NCI-H2171 (cell line): ENCODE measurements at places on chromosomes 12 and 14.

- DNase-seq = no peak
Observed at GRCh38 chr14:22613106-22613695, 15.1 kb downstream of the ABHD4 start.

DNA sequence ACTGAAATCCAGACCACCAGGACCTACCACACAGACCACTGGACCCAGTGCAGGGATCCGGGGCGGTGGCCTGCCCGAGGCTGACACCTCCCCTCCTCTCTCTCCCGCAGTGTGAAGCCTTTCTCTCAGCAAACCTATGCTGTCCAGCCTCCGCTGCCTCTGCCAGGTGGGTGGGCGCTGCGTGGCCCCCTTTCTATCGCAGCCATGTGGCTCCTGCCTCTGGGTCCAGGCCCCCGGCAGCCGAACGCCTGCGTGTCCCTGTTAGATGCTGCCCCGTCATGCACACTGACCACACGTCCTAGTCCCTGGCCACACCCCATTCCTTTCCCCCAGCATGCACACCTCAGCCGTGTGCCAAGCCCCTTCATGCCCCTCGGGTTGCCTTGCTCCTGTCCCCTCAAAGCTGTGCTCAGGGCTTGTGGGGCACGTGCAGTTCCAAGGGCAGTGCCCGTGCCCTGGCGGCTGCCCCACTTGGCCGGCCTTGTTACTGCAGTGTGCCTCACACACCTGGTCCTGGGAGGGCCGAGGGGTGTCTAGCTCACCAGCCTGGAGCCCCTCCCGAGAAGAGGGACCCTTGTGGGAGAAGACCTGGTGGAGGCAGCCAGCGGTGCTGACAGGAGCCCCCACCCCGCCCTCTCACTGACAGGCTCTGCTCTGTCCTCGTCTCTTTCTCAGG, 58.0 kb upstream of the TSPAN9 start:
- no peak for DNase-seq

GRCh38 chr14:52446355-52446754, 106.0 kb downstream of the TXNDC16 start:
- no peak for DNase-seq

DNA sequence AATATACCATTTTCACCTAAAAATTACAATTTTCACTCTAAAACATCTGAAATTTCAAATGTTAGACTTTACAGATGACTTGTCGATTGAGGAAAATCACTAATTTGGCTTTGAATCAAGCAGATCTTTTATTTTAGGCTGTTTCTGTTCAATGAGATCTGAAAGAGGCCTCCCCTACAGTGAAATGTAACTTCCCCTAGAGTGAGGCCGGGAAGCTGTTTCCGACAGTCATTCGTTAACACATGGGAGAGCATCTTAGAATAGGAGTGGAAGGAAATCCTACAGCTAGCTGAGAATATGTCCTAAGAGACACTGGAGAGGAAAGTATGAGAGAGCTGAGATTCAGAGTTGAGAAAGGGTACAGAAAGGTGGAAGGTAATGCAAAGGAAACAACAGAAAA, 5.7 kb upstream of the C14orf93 start:
- DNase-seq = no peak

- DNase-seq = no peak
Observed at GRCh38 chr12:24833513-24833912, 115.4 kb downstream of the BCAT1 start.

- no peak for DNase-seq
Observed at GRCh38 chr14:99205086-99205688, 66.8 kb downstream of the BCL11B start.

- no peak for DNase-seq
Observed at GRCh38 chr12:88328090-88328489, 186.0 kb downstream of the TMTC3 start.

- DNase-seq = peak; percentile 99
Observed at GRCh38 chr14:61694830-61695694, at the start of gene HIF1A. Gene HIF1A, plus strand, starts transcription at chr14:61695513. Its CDS starts 292 bp downstream, at chr14:61695805.

DNA sequence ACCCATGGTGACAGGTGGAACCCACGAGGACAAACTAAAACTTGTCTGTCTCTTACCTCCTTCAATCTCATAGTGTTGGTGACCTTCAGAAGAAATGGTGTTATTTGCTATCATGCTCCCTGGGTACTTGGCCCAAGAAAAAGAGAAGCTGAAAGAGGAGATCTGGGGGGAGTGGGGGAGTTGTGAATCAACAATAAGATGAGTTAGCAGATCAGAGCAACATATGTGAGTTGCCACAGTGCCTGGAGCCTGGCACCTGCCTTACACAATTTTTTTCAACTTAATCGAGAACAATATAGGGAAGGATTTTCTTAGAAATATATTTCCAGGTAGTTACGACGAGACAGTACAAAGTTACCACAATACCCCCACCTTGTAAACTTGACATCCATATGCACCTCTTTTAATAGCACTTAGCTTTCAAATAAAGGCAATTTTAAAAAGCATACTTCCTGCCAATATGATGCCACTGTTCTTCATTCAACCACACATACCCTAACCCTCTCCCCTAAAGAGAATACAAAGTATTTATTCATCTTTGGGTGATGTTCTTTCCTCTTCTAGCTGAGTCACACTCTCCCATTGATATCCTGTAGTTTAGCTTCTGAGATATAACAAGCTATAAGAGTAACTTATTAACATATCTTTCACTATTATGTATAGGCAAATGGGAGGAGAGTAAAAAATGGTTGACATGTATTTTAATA, 424.1 kb upstream of the OR4E1 start:
- DNase-seq = no peak

- no peak for DNase-seq
Observed at GRCh38 chr14:86858591-86858990, 1134.4 kb downstream of the GALC start.

- DNase-seq = no peak
Observed at GRCh38 chr12:51845482-51845881, 3.0 kb downstream of the FIGNL2 start.

- DNase-seq = no peak
Observed at GRCh38 chr14:101788016-101788635, 26.6 kb downstream of the PPP2R5C start.

DNA sequence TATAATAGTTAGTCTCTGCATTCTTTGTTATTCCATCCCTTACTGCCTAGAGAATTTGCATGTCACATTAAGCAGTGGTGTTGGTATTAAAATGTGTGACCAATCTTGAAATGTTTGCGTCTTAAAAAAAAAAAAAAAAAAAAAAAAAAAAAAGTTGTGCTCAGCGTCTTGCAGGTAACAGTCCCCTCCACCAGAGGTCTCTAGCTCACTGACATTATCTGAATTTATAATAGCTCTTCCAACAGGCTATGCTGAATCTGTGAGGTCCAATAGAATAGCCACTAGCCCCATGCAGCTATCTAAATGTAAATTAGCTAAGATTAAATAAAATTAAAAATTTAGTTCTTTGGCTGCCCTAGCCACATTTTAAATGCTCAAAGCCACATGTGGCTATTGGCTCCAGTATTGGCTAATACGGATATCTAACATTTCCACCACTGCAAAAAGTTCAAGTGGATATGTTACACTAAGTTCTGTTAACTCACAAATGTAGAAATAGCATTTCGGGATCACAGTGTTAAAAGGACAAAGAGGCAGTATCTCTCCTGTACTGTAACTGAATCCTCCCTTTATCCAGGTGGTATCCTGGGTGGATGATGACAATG, 28.7 kb downstream of the NKX2-8 start:
- DNase-seq = peak; percentile 57

DNA sequence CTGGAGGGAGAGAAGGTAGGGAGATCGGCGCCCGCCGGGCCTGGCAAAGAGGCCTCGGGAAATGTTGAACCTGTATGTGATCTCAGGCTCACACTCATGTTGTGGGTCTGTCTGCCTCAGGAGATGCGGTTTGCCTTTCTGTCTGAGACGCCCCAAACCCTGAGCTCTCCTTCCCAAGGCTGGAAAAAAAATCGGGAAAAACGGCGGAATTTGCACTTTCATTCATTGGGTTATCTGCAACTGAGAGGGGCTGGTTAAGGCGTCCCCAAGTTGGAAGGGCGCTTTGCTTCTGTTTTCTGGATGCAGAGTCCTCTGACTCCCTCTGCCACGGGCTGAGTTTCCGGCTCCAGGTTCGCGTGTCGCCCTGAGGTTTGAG, 5.0 kb upstream of the HOXC9 start:
- DNase-seq = no peak

GRCh38 chr12:39116861-39117260, 211.5 kb upstream of the CPNE8 start:
- no peak for DNase-seq

- DNase-seq = no peak
Observed at GRCh38 chr14:59964251-59965007, 44.5 kb downstream of the LRRC9 start.

DNA sequence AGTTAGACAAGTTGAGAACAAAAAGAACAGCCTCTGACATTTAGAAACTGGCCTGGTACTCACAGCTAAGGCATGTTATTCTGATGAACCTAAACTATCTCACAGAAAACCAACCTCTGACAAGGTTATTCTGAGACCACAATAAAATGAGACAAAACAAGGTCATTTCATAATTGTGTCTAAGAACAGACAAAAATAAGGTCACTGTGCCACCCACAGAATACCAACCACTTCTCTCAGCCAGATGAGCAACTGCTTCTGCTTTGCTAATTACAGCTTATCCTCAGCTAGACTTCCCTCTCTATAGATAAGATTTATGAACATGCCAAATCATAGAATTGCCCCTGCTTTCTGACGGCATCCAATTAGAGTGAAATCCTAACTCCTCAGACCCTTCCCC, 52.2 kb upstream of the CRACR2A start:
- DNase-seq = no peak

DNA sequence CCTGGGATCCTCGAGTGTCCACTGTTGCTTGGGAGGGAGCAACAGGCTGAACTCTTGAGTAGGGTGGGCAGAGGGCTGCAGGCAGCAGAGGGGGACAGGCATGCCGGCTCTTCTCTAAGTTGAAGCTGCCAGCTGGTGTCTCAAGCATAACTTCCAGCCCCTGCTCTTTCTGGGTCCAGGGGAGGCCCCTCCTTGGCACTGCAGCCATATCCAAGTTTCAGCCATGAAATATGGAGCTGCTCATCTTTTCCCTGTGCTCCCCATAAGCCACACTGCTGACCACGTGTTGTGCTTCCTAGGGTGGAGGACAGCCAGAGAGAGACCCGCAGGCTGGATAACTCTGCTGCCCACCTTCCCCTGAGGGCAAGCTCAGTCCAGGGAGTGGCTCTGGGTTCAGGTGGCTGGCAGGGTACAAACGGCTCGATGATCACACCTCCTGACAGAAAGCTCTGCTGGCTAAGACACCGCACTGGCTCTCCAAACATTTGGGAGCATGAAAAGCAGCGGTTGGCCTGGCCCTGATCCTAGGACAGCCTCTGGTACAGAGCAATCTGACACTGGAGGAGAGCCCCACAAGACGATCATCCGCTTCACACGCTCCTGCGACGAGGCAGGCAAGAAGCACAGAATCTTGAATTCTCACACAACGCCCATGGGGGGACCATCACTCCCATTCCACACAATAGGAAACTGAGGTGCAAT, 79.6 kb downstream of the PITPNM2 start:
- DNase-seq = no peak

- DNase-seq = no peak
Observed at GRCh38 chr14:60212503-60213371, 36.3 kb upstream of the PPM1A start.

- DNase-seq = no peak
Observed at GRCh38 chr12:2226641-2227040, 173.9 kb downstream of the CACNA1C start.

DNA sequence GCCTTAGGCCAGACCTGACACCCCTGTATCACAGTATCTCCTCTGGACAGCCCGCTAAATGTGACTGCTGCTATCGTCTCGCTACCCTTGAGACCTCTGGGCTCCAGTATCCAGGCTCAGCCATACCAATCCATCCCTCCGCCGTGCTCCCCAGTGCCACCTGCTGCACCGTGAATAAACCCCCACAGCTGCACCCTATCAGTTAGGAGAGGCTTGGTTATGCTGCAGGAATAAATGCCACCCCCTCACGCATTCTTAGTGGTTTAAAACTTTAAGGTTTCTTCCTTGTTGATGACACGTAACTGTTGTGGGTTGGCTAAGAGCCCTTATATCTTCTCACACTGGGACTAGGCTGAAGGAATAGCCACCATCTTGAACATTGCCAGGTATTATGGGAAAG, 12.1 kb downstream of the CCDC63 start:
- DNase-seq = no peak

GRCh38 chr14:99548255-99548654, 55.8 kb downstream of the CCDC85C start:
- no peak for DNase-seq

DNA sequence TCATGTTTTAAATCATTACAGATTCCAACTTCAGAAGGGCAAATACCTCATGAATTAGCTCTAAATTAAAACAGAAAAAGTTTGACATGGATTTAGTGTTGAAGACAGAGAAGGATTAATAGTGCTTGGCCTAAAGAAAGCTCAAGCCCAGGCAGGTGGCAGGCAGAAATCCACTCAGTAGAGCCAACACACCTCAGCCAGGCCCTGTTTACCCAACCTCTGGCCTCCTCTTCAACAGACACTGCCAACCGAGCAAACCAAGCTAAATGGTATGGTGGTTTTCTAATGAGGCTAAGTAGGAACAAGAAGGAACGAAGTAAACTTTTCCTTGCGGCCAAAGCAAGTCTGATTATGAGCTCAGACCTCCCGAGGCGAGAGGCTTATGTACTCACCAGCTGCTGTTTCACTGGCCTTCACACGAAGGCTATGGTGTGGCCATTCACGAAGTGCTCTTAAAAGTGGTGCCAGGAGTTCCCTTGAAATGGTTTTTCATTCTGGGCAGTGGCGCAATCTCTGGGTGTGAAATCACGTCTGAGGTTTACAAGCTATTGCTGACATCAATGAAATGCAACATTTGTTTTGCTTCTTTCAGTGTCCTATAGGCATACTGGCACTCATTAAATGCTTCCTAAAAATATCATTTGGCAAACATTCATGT, 124.1 kb upstream of the LGR5 start:
- DNase-seq = no peak

GRCh38 chr14:34331728-34332623, 130.1 kb downstream of the SPTSSA start:
- DNase-seq = peak; percentile 59

DNA sequence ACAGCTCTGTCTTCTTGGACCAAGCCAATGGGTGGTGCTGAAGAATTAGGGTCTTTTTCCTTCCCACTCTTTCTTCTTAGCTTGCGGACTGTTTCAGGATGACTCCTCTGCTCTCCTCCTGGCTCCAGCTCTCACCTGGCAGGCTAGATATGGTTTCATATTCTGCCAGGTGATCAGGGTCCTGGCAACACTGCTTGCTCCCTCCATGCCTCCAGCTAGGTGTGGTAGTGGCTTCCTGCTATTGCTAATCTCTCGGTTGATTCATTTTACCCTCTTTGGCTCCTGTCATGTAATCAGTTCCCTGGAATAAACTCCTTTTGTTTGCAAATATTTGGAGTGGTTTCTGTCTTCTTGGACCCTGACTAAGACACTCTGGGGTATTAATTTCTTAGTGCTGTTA, 4.3 kb upstream of the GZMH start:
- no peak for DNase-seq

DNA sequence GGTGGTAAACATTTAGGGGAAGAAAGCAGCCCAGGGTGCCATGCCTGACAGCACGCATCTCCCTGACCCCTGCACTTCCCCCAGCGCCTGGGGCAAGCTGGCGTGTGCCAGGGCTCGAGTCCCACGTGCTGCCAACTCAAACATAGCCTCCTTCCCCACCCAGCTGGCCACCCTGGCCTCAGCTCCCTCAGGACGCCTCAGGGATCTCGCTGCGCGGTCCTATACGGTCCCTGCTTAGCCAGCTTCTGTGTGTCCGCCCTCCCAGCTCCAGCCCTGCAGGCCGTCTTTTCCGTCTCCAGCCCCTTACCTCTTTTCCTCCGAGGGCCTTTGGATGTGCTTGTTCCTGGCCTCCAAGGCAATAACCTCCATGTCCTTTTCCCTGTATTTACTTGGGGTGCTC, 71.0 kb downstream of the TESC start:
- no peak for DNase-seq
